Calu3 (cell line): ENCODE measurements at places on chromosomes 5 and 9.

GRCh38 chr9:121566481-121567465 lies 67.1 kb upstream of the GGTA1 start:
- no peak for DNase-seq

- DNase-seq: peak; percentile 67
These were observed at the start of gene C5orf63 for GRCh38 chr5:127072861-127073846. TSS of gene C5orf63 (minus strand) at chr5:127073502. CDS start at chr5:127058995, 14,507 bp downstream.

GRCh38 chr9:7921545-7922197 lies 122.1 kb upstream of the DMAC1 start:
- no peak for DNase-seq

GRCh38 chr9:113798062-113799030 lies 77.8 kb upstream of the ZNF618 start:
- DNase-seq: no peak

- no peak for DNase-seq
These were observed 46.6 kb downstream of the S1PR3 start for GRCh38 chr9:89037891-89038290.

- no peak for DNase-seq
These were observed 2.0 kb upstream of the FAF2 start for GRCh38 chr5:176446028-176446665.

DNA sequence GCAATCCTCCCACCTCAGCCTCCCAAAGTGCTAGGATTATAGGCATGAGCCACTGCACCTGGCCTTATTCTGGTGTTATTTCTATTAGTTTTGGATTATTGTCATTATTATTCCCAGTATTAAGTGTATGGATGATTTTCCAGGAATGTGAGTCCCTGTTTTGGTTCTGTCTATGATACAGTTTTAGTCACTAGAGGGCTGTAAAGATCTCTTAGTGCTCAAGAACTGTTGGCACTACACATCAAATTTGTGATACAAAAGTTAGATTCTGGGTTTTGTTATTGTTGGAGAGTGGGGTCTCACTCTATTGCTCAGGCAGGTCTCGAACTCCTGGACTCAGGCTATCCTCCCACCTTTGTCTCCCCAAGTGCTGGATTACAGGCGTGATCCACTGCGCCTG lies 12.1 kb downstream of the CCL28 start:
- no peak for DNase-seq

DNA sequence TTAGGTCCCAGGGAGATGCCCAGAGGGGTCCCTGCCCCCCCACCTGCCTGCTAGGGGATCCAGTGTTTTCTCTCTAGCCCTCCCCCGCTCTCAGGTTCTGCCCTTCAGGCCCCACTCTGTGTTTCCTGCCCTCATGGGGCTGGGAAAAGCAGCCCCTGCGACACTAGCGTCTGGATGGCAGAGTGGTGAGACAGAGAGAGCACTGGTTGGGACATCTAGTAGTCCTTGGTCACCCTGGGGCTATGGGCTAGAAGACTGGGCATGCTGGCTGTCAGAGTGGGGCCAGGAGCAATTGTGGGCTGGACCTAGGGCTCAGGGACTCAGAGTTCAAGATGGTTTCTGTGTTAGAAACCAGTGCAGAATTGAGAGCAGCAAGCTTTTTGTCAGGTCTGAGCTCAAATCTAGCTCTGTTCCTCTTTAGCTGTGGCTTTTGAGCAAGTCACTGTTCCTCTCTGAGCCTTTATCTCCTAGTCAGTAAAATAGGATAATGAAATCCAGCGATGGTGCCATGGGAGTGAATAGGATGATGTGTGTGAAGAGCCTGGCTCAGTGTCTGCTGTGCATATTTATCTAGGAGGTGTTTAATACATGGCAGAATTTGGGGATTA lies 39.0 kb downstream of the RGS3 start:
- no peak for DNase-seq

GRCh38 chr9:115207003-115207836 lies 89.3 kb upstream of the TNC start:
- no peak for DNase-seq

DNA sequence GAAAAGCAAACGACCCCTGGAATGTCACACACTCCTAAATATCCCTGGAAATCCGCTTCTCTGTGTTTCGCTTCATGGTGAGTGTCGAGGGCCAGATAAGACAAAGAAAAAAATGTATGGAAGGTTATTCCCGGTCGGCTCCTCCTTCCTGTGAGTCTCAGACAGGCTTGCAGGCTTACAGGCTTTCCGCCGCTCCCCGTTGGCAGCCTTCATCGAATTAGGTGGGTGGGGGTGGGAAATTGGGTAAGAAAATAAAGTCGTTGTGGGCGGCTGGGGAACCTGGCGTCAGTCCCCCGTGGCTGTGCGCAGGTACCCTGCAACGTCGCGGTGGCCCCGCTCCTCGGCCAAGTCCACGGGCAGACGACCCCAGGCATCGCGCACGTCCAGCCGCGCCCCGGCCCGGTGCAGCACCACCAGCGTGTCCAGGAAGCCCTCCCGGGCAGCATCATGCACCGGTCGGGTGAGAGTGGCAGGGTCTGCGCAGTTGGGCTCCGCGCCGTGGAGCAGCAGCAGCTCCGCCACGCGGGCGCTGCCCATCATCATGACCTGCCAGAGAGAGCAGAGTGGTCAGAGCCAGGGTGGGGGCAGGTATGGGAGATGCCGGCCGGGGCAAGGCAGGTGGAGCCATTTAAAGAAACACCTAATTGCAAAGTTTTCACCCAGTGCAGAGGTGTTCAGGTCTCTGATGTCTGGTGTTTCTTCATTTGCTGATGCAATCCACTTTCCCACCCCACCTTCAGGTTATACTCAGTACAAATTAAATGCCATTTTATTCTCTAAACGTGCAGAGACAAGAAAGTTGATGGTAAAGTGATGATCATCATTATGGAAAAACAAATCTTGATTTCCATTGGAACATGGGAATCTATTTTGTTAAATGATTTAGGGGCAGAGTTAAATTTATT lies 3.2 kb downstream of the CDKN2B start:
- DNase-seq: no peak

DNA sequence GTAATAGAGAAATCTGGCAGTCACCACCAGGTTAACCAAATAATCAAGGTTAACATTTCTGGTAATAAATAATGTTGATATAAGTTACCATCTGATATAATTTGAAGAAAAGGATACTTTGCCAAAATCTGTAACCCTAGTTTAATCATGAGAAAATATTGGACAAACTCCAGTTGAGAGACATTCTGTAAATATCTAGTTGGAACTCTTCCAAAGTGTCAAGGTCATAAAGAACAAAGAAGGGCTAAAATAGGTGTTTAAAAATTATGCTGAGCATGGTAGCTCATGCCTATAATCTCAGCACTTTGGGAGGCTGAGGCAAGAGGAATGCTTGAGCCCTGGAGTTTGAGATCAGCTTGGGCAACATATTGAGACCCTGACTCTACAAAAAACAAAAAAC lies 253.3 kb downstream of the MRPS30 start:
- no peak for DNase-seq

- DNase-seq: no peak
These were observed 102.2 kb downstream of the MAP1B start for GRCh38 chr5:72209147-72210115.

GRCh38 chr5:100731768-100732167 lies 171.3 kb downstream of the ST8SIA4 start:
- no peak for DNase-seq

- DNase-seq: peak; percentile 77
These were observed 36.1 kb upstream of the OSMR start for GRCh38 chr5:38809388-38810359.

DNA sequence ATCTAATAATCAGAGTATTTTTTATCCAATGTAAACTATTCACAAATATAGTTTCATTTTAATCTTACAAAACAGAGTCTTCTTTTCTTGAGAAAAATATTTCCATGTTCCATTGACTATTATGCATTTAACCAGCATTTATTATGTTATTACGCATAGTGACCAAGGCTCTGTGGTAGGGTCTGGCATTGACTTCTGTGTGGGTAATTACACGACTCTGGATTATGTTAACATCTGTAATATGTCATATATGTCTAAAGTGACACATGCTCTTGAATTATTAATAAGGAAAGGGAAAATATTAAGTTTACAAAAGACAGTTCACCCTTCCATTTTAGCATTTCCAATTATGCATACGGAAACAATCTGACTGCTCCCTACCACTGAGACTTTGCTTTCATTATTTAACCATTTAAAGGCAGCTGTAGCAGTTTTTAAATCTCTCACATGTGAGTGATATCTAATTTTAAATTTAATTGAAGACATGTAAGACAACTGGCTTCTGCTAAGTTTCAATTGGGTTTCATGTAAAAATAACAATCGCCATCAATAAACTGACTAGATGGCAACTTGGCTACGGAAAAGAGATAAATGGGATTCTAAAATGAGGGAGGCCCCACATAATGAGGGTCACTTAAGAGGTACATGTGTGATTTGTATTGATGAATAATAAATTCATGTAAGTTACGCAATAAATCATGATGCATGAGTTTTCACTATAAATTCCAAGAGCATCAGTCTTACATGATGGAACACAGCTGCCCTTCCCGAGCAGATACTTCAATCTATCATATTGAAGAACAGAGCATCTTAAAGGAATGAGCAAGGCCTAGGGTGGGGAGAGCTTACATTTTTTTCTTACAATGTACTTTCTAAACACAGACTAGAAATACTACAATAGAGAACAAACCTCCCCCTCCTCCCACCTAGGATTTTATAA lies 1056.8 kb downstream of the MAT2B start:
- DNase-seq: no peak

DNA sequence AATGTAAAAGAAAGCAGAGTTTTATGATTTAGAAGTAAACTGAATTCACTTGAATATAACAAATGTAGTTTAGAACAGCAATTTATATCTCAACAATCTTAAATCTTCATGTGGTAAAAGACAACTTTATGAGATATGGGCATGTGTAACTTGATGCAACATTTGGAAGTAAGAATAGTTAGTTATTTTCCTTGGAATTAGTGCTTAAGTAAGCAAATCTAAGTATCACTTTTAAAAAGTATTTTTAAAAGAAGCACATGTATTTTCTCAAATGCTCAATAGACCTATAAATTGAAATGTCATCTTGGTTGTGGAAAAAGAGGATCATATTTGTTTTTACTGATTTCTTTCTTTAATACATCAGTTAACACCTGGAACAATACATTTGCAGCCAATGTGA lies 340.3 kb upstream of the CDH6 start:
- no peak for DNase-seq

DNA sequence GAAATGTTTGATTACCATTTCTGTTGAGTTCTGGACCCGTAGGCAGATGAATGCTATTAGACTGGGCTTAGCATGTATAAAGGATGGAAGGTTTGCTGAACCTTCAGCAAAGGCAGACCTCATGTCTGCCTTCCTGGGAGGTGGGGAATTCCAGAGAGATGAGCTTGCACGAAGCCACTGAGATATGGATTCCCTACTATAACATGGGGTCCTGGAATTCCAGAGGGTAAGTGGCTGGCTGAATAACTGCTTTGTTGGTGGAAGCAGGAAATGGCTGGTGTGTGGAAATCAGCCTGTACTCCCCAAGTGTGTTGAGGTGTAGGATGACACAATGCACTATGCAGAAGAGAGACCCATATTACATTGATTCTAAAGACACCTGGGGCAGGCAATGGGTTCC lies 526.4 kb downstream of the CTNND2 start:
- no peak for DNase-seq

DNA sequence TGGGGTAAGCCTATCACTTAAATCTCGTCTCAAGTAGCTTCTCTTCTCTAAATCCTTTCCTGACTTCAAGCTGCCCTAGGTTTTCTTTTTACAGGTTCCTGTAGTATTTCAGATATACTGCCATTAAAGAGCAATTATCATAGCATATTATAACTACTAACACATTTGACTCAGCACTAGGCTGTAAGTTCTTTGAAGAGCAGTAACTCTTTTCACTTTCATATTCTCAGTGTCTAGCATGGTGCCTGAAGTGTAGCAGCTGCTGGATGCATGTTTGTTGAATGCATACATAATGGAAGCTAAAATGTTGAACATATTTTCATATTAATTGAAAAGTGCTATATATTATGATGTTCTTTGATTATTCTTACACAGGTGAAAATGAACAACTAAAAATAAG lies 22.5 kb downstream of the CCDC152 start:
- DNase-seq: no peak

DNA sequence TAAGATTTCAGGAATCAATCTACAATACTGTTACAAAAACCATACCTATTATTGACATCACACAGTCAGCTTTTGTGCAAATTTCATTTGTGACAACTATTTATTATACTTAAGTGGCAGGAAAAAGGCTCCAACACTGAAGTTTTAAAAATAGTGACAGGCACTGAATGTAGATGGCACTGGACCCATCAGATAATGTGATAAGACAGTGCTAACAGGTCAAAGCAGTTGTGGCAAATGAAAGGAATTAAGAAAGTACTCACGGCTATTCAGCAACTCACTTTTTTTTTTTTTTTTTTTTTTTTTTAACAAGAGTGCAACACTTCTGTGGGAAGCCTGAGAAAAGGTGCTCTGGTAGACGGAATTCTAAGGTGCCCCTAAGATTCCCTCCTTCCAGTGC lies 115.0 kb upstream of the MEF2C start:
- DNase-seq: no peak

- DNase-seq: no peak
These were observed 507.3 kb downstream of the ISL1 start for GRCh38 chr5:51890435-51891116.

DNA sequence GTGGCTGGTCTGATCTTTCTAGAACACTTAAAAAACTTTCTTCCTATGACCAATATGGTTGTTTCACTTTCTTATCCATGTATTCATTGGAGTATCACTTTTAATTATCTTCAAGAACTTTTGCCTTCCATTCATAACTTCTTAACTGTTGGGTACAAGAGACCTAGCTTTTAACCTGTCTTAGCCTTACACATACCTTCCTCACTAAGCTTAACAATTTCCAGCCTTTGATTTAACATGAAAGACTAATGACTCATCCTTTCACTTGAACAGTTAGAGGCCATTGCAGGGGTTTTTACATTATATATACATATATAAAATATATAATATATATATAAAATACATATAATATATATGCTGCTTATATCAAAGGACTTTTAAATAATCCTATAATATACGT lies 57.9 kb downstream of the ABHD17B start:
- DNase-seq: no peak

DNA sequence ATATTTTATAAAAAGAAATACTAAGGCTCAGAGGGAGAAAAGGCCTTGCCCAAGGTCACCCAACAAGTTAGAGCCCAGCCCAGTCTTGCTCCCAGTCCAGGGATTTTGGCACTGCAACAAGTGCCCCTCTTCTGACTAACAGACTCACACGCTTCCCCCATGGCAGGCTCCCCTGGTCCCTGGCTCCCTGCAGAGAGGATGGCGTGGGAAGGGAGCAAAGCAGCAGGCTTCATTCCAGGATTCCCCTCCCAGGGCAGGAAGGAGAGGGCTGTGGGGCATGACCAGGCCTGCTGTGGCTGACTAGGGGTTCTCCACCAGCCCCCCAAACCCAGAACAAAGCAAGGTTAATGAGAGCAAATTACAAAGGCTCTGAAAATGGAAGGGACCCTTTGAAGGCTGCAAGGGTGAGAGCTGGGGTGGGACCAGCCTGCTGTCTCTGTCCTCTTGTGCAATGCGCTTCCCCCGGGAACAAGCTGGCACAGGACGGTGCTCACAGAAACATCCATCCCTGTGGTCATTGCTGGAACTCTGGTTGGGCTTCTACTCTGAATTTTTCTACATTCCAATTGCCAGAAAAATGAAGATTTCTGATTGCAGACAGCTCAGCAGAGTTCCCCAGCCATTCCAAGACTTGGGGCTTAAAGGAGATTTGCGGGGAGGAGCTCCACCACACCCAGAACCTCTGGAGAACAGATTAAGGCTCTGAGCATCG lies 37.1 kb upstream of the FAT2 start:
- no peak for DNase-seq

- no peak for DNase-seq
These were observed 10.4 kb upstream of the SHROOM1 start for GRCh38 chr5:132840896-132841295.
